ENCODE measurements at places on chromosomes 11 and 22.

- DNase-seq: no peak
These were observed 188.8 kb downstream of the BLID start for GRCh38 chr11:121927097-121927785.

- no peak for DNase-seq
These were observed 87.5 kb downstream of the PRMT3 start for GRCh38 chr11:20474882-20475517.

GRCh38 chr11:127070808-127071207 lies 70.2 kb upstream of the KIRREL3 start:
- DNase-seq: no peak

DNA sequence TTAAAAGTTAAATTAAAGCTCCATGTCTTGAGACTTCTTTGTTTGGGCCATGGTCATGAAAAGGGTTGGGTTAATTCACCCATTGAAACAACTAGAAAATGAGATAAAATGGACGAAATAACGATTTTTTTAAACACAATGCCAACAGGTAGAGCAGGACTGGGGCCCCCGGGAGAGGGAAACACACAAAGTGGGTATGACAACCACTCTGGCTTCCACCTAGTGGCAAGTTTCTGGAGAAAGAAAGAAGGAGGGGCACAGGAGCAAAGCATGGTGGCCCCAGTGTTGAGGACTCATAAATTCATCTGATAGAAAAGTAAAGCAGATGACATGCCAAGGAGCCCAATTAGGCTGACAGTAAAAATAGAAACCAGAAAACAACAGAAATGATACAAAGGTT lies 68.4 kb downstream of the MYEOV start:
- no peak for DNase-seq

- no peak for DNase-seq
These were observed 200.1 kb upstream of the GUCY1A2 start for GRCh38 chr11:107218123-107219013.

DNA sequence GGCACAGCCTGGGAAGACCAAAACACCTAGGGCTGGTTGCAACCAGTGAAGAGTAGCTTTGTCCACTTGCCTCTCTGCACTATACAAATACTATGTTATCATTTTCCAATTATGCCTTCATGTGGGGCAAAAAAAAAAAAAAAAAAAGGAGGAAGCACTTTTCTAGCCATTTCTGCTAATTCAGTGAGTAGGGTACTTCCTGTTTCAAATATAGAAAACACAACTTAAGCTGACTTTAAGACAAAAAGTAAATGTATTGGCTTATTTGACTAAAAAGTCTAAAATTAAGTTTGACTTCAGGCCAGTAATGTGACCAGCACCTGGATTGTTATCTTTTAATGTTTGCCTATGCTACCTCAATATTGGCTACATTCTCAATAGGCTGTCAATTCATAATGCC lies 15.3 kb downstream of the CCDC73 start:
- no peak for DNase-seq

DNA sequence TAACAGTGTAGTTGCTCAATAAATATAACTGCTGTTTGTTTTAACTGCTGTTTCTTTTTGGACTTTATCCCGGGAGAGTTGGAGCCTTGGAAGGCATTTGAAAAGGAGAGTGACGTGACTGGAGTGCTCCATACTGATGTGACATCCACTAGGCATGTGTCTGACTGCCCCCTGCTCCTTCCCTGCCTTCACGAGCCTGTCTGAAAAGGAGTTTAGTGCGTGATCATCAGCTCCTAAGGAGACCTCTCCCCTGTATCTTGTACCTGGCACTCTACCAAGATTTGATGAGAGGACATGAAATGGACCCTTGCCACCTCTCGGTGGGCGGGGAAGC lies 22.9 kb downstream of the ZBTB16 start:
- no peak for DNase-seq

DNA sequence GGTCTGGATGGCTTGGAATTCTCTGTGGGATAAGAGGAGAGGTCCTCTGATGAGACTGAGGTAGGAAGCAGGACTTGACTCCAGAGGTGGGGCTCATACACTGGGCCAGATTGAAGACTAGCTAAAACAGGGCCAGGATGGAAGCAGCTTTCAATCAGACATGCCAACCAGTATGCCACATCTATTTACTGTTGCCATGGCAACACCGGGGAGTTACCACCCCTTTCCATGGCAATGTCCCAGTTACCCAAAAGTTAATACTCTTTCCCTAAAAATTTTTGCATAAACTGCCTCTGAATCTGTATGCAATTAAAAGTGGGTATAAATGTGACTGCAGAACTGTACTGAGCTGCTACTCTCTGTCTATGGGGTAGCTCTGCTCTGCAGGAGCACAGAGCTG lies 247.5 kb upstream of the ZBED5 start:
- no peak for DNase-seq

DNA sequence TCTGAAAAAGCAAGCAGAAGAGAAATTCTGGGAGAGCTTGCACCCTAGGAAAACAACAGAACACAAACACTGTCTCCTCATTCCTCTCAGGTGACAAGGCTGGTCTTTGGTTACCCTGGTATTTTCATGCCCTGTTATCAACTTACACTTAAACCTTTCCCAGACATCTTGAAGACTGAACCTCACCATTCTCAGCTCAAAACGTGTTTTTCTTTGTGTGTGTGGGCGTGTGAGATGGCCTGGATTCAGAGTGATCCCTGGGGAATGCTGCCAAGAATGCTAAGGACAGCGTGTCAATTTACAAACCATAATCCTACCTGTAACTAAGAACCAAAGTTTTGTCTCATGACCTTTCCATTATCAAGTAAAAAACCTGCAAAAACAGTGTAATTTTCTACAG lies 33.3 kb downstream of the ELF5 start:
- no peak for DNase-seq

DNA sequence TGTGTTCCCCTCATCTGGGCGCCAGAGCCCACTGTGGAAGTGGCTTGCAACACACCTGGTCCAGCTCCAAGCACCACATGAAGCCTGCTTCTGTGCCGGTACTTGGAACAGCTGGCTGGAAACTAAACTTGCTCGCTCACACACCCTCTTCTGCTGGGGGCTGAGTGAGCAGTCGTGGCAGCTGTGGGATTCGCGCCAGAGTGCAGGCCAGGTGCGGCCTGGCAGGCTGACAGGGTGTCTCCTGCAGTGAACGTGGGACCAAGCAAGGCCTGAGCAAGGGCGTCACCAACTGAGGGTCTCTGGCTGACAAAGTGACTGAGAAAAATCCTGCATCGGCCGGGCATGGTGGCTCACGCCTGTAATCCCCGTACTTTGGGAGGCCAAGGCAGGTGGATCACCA lies 15.2 kb downstream of the SMC1B start:
- DNase-seq: no peak

DNA sequence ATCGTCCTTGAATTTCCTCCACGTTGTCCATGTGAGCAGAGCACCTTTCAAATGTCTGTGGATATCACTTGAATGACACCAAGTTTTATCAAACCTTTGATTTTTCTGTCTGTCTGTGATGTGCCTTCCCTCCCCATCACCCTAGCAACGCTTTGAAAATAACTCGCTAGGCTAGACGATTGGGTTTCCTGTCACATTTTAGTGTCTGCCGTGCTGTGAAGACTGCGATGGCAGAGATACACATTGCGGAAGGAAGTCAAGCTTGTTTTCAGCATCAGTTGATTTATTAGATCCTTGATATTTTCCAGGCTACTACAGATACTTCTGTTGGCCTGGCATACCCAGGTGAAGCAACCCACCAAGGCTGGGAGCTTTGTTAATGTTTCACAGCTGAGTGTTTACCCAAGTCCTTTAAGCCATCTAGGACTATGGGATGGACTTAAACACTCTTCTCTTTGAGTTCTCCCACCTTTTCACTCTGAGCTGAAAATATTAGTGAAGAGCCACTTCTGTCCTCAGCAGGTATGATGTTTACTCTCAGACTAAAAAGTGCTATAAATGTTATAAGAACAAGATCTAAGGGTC lies 93.6 kb upstream of the CD44 start:
- DNase-seq: peak; percentile 95

GRCh38 chr11:122345586-122345985 lies 229.6 kb upstream of the BLID start:
- no peak for DNase-seq

- DNase-seq: no peak
These were observed 11.4 kb upstream of the MPPED1 start for GRCh38 chr22:43400449-43400848.

DNA sequence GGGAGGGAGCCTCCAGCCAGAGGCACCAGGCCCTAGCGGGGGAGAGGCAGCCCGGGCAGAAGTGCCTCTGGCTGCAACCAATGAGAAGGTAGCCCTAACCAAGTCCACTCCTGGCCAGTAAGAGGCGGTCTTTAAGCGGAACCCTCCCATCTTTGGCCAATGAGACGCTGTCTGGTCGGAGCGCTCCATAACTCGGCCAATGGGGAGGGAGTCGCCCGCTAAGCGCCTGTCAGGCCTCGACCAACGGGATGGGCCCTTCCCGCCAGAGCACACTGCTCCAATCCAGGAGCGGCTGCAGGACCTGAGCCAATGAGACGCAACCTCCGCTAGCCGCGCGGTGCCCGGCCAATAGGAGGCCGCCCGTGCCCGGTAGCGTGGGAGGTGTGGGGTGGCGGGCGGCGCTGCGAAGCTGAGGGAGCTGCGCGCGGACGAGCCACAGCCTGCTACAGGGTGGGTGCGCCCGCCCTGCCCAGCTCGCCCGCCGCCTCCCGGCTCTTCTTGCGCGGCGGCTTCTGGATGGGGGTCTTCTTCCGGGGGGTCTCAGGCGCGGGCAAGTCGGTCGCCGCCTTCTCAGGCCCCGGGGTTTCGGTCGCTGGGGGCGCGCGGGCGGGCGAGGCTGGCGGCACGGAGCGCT lies 12.6 kb downstream of the SCARF2 start:
- DNase-seq: no peak

- no peak for DNase-seq
These were observed 15.0 kb upstream of the TMEM135 start for GRCh38 chr11:87022738-87023137.

DNA sequence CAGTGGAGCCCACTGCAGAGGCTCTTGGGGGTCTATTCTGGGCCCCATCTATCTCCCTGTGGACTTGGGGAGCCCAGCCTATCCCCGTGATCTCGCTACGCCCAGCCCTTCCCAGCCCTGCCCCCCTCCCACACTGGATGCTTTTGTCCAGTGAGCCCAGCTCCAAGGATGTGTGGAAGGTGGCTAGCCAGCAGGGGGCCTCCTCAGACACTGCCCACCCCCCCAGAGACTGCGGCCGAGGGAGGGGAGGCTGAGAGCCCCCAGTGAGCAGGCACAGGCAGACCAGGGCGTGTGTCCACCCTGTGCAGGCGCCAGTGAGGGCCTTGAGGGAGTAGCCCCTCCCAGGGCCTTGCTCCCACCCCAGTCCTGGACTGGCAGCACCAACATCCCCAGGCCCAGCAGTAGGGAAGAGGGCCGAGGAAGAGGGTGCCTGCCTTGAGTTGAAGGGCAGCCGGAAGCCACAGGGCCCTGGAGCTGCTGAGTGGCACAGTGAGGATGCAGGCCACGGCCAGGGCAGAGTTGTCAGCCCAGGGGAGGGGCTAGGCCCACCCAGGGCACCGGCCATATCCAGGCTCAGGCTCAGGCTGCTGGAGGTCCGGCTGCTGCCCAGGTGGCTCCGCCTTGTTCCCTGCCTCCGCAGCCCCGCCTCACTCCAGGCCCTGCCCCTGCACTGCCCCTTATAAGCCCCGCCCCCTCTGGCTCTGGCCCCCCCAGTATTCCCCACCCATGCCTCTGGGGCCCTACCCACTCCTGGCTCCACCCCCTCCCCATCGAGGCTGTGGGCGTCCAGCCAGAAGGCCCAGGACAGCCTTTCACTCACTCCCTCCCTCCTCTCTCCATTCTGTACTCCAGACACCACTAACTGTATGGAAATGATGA lies 28.0 kb downstream of the MOB2 start:
- no peak for DNase-seq

GRCh38 chr11:88064097-88064705 lies 111.0 kb downstream of the RAB38 start:
- DNase-seq: no peak

GRCh38 chr11:111447112-111447471 lies 65.1 kb downstream of the BTG4 start:
- no peak for DNase-seq

DNA sequence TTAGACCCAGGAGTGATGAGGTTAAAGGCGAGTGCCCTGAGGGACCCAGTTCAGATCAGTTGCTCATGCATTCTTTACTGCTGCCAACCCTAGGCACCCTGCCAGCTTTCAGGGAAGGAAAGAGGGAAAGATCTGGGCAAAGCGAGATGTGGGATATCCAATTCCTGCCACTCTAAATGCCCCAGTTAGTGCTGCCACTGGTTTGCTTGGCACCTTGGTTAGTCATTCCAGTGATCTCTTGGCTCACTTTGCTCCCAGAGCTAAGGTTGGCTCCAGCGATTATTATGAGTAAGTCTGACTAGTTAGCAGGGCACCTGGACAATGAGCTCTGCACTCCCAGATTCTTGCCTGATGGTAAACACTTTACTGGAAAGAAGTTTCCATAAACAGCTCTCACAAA lies 85.0 kb downstream of the INSC start:
- no peak for DNase-seq

- no peak for DNase-seq
These were observed 1946.0 kb upstream of the RAG2 start for GRCh38 chr11:38543986-38544385.

GRCh38 chr11:12411806-12412727 lies 34.7 kb downstream of the PARVA start:
- DNase-seq: peak; percentile 4

- no peak for DNase-seq
These were observed 11.5 kb downstream of the YPEL4 start for GRCh38 chr11:57638005-57638781.

DNA sequence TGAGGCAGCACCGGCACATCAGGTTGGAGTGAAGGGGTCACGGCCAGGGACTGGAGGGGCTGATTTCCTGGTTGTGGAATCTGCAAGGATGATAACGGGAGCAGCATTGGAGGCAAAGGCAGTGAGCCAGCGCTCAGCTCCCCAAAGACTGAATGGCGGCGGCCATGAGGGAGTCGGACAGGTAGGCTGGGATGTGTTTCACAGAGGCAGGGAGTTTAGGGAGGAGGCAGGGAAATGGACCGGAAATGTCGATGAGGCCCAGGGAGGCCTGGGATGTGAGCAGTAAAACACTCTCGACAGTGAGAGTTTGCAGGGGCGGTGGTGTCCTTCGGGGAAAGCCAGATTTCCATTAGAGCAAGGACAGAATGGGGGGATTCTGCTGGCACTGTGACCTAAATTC lies 64.2 kb upstream of the EIF3D start:
- no peak for DNase-seq

DNA sequence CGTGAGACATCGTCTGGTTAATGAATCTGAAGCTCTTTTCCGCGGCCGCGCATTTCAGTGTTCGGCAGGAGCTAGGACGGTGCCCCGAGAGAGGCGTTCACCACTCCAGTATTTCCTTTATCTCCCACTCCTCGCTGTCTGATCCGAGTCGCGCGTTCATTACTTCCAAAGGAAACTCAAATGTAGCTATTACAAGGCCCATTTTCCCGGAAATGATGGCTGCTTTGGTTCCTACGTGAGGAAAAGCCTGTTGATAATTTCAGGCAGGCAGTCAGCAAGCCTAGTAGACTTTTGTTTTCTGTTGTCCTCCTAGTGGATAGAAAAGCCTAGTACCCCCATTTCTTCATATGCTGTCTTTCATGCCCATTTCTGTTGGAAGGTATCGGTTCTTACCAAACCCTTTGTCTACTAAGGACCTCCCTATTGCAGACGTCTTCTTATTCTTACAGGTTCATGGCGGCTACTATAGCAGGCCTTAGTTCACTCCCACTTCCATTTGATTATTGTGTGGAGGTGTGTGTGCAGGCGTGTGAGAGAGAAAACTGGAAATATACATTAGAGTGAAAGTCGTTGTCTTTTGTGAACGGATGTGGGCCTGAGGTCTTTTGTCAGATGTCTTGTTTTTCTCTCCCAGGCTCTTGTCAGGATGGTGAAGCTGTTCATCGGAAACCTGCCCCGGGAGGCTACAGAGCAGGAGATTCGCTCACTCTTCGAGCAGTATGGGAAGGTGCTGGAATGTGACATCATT lies 737 bp downstream of the RBM4 start:
- DNase-seq: peak; percentile 37

Data from bone marrow (tissue), 2 donors.